ENCODE measurements at places on chromosomes 3 and 15.
A peak's percentile ranks its signal among the peaks of the same experiment; 100 is the strongest.

DNA sequence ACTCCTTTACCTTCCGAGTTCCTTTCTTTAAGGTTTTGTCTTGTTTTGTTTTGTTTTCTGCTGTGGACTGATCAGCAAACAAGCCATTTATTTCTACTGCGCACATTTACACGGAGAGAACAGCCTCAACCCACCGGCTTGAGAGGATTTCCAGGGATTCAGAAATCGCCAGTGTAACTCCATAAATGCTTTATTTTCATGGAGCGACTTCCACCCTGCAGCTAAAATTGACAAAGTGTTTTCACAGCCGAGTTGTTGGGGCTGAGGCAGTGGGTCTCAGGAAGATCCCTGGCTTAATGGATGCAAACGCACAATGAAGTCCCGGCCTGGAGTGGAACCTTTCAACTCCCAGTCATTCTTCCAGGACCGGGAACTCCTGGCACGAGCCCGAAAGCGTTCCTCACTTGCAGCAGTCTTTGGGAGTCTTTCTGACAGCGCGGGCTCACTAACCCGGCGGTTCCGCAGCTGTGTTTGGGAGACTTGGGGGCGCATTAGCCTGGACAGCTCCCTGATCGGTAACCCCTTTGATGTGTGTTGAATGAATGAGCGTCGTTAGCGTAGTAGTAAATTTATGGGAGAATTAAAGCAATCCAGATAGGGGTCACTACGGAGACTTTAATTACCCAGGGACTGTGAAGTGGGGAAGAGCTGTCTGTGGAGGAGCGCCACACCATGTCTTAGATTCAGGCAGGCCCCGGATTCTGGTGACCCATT lies 785 bp upstream of the MYRIP start:
- DNase-seq, result no peak

DNA sequence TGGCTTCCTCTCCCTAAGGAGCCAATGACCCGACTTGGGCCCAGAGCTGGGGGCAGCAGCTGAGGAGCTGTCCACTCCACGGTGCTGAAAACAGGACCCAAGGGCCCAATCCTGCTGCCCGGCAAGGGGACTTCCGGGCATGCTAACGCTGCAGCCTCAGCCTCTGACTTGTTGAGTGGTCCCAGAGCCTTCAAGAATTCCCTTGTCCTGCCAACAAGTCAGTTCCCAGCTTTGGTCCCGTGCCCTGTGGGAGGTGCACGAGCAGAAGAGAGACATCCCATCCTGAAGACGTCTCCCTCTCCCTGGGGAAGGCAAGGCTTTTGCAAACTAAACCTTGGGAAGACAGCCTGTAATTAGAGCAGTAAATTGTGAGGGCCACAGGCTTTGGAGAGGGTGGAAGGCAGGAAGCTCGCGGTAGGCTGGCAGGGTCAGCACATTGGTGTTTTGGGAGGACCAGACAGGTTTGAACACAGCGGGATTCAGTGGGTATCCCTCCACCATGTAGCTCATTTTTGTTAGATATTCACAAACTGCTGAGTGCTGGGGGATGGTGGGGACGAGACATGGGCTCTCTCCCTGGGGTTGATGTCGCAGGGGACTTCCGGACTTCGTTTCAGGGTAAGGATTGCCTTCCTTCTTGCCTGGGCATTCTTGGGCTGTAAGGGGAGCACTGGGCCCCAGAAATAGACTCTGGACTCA lies 29.8 kb upstream of the PRR23E start:
- no peak for DNase-seq

DNA sequence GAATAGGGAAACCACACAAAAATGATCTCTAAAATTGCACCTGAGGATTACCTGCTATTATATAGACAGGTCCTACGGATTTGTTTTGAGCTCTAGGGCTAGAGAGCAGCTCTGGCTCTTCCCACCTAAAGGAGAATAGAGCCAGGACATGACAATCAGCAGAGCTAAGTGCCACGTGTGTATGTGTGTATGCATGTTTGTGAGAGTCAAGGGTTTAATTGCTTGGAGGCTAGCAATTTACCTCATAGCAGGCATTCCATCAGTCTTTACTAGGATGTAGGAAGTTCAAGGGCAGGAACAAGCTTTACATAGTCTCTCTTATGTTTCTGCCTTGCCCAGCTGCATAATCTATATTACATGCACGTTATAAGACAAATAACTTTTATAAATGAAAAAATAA lies 498.2 kb downstream of the NSUN3 start:
- no peak for DNase-seq

GRCh38 chr3:187930021-187930420 lies 184.8 kb upstream of the BCL6 start:
- DNase-seq, result no peak

- no peak for DNase-seq
Observed at GRCh38 chr3:56012721-56013120, 455.5 kb downstream of the ERC2 start.

DNA sequence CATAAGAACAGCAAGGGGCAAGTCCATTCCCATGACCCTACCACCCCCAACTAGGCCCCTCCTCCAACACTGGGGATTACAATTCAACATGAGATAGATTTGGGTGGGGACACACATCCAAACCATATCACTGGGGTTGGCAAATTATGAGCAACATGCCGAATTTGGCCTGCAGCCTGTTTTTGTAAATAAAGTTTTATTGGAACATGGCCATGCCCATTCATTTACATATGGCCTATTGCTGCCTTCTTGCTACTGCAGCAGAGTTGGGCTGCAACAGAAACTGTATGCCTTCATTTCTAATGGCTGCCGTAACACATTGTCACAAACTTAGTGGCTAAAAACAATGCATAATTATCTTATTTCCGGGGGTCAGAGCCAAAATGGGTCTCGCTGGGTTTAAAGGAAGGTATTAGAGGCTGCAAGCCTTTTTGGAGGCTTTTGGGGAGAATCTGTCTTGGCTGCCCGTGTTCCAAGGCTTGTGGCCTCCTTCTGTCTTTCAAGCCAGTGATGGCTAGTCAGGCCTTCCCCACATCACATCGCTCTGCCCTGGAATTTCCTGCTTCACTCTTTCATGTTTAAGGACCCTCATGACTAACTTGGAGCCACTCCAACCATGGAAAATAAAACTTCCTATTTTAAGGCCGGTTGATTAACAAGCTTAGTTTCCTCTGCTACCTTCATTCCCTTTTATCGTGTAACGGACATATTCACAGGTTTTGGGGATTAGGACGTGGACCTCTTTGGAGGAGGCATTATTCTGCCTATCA lies 428.5 kb upstream of the PROK2 start:
- DNase-seq, result no peak

- DNase-seq, result no peak
Observed at GRCh38 chr3:114093596-114093995, 37.1 kb downstream of the QTRT2 start.

DNA sequence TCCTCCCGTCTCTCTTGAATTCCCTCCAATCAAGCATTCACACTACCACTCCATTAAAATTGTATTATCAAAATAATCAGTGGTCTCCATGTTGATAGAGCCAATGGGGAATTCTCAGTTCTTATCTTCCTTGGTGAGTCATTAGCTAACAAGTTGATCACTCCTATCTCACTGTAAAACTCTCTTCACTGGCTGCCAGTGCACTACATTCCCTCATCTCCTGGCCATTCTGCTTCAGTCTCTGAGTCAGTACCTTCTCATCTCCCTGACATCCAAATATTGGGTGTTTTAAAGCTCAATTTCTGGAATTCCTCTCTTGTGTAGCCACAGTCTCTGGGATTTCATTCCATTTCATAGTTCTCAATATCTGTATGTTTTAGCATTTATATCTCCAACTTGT lies 175.2 kb downstream of the ALDH1A2 start:
- DNase-seq, result no peak

DNA sequence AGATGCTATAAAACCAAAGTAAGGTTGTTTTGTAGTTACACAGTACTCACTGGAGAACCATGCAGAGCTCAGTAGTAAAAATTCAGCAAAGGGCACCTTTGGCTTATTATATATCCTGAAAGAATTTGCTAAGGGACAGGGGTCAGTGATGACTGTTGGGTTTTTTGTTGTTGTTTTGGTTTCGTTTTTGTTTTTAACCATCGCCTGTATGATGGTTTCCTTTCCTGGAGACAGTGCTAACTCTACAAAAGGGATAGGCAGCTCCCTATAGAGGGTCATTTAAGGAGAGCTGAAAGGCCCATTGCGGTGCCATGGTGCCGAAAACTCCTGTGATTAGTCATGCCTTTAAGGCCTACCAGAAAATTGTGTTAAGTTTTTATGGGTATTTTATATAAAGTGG lies 118.2 kb upstream of the GOLIM4 start:
- no peak for DNase-seq

- no peak for DNase-seq
Observed at GRCh38 chr15:64502151-64502550, 41.8 kb downstream of the ZNF609 start.

GRCh38 chr3:66411474-66411873 lies 89.3 kb downstream of the LRIG1 start:
- no peak for DNase-seq

DNA sequence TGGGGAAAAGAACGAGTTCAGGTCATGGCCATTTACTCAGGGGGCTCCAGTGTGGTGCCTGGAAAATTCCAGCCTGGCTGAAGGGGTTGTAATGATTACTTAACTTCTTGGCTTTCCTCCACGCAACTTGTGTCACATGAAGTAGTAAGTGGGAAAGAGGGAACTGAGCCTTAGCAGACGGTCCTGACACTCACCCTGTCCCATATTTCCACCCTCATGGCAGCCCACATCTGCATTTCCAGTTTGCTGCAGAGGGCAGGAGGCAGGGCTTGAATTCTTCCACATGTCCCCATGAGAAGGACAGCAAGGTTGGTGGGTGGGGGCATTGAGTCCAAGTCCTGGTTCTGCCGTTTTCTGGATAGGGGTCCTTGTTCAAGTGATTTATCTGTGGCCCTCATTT lies 7.8 kb upstream of the CAMP start:
- DNase-seq, result no peak

DNA sequence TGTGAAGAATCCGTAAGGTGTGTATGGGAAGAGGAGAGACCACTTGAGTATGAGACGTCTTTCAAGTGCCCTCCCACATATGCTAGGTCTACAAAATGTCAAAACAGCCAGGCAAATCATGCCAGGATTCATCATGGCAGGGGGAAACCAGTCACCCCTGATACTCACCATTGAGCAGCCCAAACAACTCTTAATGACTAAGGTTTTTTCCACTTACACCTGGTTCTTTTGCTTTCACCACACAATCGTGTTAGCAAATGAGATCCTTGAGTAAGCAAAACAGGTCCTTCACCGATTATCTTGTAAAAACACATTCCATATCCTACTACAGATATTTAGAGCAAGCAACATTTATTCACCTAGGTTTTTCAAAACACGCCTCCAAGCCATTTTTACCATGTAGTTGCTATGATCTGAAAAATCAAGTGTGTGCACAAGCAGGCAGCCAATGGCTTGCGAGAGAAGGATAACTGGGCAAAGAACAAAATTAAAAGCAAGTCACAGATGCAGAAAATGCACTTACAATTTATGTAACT lies 177.5 kb upstream of the LPP start:
- DNase-seq, result peak; percentile 68

DNA sequence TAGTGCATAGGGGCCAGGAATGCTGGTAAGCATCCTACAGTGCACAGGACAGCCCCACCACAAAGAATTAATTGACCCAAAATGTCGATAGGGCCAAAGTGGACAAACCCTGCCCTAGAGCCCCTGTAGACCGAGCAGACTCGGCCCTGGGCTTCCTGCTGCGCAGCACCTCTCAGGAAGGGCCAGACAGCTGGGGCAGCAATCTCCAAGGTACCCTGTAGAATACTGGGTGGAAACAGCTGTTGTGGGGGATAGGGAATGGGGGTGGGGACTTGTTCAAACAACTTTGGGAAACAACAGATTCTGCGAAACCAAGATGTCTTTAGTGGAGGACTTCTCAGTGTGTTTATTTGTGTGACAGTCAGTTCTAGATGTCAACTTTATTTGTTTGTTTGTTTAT lies 67.1 kb downstream of the MRPL46 start:
- DNase-seq, result no peak

DNA sequence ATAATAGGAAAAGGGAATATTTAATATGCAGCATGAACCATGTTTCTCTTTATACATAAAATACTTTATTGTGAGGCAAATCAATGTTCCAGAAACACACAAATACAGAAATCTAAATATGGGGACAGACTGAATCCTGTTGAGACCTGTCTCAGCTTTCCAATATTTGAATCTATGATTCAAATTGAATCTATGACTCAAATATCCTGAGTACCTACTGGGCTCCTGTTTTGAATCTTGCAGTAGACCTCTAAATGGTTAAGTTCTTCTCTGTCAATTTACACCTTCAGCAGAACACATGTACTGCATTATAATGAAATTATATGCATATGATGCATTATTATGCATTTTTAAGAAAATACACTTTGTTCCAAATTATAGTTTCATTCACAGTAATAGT lies 143.2 kb upstream of the PLXND1 start:
- DNase-seq, result no peak

GRCh38 chr3:67605377-67605776 lies 49.0 kb downstream of the SUCLG2 start:
- no peak for DNase-seq

DNA sequence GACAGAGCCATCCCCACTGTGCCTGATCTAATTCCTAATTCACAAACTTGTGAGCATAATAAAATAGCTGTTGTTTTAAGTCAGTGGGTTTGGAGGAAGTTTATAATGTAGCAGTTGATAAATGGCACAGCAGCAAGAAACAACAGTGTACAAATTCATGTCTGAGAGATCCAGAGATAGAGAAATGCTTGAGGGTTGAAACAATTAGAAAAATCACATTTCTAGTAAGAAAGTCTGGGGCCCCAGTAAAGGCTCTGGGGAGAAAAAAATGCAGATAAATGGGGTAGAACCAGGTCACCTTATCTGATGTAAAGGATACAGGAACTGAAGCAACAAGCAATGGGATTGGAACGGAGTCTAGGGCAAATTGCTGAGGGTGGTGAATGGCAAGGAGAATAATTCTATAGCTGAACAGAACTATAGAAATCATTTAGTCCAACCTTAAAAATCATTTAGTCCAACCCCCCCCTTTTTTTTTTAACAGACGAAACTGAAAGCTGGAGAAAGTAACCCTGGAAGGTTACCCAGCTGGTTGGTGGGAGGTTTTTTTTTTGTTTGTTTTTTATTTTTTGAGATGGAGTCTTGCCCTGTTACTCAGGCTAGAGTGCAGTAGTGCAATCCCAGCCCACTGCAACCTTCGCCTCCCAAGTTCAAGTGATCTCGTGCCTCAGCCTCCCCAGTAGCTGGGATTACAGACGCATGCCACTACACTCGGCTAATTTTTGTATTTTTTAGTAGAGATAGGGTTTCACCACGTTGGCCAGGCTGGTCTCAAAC lies 14.3 kb upstream of the SHQ1 start:
- no peak for DNase-seq

DNA sequence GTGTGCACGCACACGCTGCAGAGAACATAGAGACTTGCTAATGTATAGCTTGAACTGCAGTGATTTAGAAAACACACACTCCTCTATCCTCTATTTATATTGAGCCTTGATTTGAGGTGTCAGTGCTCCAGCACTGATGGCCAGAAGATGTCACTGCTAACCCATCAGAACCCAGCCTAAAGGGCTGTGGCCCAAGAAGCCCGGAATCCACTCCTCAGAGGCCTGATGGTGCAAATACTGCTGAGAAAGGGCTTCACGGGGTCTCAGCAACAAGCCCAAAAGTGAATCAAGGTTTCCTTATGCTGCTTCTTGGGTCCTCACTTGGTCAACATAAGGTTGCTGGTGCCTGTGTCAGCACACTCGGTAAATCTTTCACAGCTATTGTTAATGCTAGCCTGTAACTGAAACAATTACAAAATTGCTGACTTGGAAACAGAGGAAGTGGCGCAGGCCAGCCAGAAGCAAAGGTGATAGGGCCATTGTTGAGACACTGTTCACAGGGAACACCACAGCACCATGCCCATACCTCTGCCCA lies 60.3 kb downstream of the HEG1 start:
- DNase-seq, result peak; percentile 39

GRCh38 chr3:128807186-128807830 lies 72.1 kb upstream of the ACAD9 start:
- DNase-seq, result no peak

Measured in stimulated activated CD4-positive, alpha-beta T cell treated with anti-CD3 and anti-CD28 coated beads, Interleukin-1b, Interleukin-23, amount 100 ng/mL, for 48 hours (primary cell).